Regular cardiac myocyte (primary cell): ENCODE measurements at places on chromosomes 1 and 21. TPM values are rescaled to one million over a fixed set of nuclear protein-coding genes. Genes with fewer than 3 reads are reported as not detected.

CASQ1 gene
- total RNA-seq = under 0.01 TPM in 1 of 2 replicates, not detected in the other

FCMR gene
- total RNA-seq = not detected in 2 replicates

ZNF362 gene
- total RNA-seq = 2.0 and 2.1 TPM in 2 replicates

RGS13 gene
- not detected in 2 replicates for total RNA-seq

KCNK1 gene
- total RNA-seq = 0.38 and 0.56 TPM in 2 replicates

CTSK gene
- 5.4 and 24.2 TPM in 2 replicates for total RNA-seq

FMO4 gene
- 0.96 and 3.9 TPM in 2 replicates for total RNA-seq

ATP6V1G3 gene
- total RNA-seq = not detected in 2 replicates

CYP4Z1 gene
- total RNA-seq = not detected in 2 replicates

OPRD1 gene
- total RNA-seq = not detected in 2 replicates

NTMT2 gene
- total RNA-seq = not detected in 2 replicates

ARHGAP30 gene
- not detected in 2 replicates for total RNA-seq

RBM8A gene
- 80.6 and 212 TPM in 2 replicates for total RNA-seq

OVAAL gene
- total RNA-seq = under 0.01 TPM in 1 of 2 replicates, not detected in the other

DNTTIP2 gene
- total RNA-seq = 32.7 and 38.3 TPM in 2 replicates

NEXN gene
- 11.6 and 12.5 TPM in 2 replicates for total RNA-seq

SPRR2B gene
- total RNA-seq = not detected in 2 replicates

PEAR1 gene
- 4.5 and 9.2 TPM in 2 replicates for total RNA-seq

KRTAP11-1 gene
- total RNA-seq = not detected in 2 replicates

SYCP1 gene
- total RNA-seq = not detected in 2 replicates

DARS2 gene
- 11.6 and 29.3 TPM in 2 replicates for total RNA-seq

FMO2 gene
- 1.3 and 27.9 TPM in 2 replicates for total RNA-seq

CDA gene
- total RNA-seq = 0.85 TPM in 1 of 2 replicates, not detected in the other

TMEM269 gene
- under 0.01 TPM in 1 of 2 replicates, not detected in the other for total RNA-seq

MARK1 gene
- total RNA-seq = 0.77 and 2.5 TPM in 2 replicates

PGBD5 gene
- total RNA-seq = under 0.01 TPM in 2 replicates

TMOD4 gene
- total RNA-seq = 0.19 TPM in 1 of 2 replicates, not detected in the other

BRWD1 gene
- 46.4 and 85.7 TPM in 2 replicates for total RNA-seq

KANK4 gene
- total RNA-seq = not detected in 2 replicates

THEMIS2 gene
- total RNA-seq = 3.3 and 5.6 TPM in 2 replicates

RIMKLA gene
- total RNA-seq = under 0.01 and 0.28 TPM in 2 replicates

HSD3B2 gene
- not detected in 2 replicates for total RNA-seq

METTL18 gene
- 7.6 and 8.2 TPM in 2 replicates for total RNA-seq

FAM3B gene
- total RNA-seq = 0.28 TPM in 1 of 2 replicates, not detected in the other

PRKCZ gene
- total RNA-seq = 3.3 and 3.7 TPM in 2 replicates
